Upper lobe of right lung (tissue), 1 donor: ENCODE measurements at places on chromosomes 3 and 15.

- DNase-seq: no peak
These were observed 77.4 kb downstream of the VPS8 start for GRCh38 chr3:184889312-184889904.

GRCh38 chr3:24505691-24506550, 11.3 kb upstream of the THRB start:
- no peak for DNase-seq

DNA sequence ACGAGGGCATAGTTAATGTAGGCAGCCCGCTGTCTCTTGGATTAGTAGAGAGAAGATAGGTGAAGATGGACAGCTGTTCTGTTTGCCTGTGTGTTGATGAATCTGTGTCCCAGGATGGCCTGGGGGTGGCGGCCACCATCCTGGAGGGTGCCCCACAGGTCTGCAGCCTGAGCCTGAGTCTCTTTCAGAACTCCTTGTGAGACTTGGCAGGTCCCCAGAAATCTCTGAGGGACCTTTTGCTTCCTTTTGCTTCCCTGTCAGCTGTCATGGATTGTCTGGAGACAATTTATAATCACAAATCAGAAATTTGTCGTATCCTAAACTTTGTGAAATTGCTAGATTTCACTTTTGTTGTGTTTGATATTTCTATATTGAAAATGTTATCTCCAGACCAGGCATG, 17.4 kb downstream of the FAN1 start:
- no peak for DNase-seq

DNA sequence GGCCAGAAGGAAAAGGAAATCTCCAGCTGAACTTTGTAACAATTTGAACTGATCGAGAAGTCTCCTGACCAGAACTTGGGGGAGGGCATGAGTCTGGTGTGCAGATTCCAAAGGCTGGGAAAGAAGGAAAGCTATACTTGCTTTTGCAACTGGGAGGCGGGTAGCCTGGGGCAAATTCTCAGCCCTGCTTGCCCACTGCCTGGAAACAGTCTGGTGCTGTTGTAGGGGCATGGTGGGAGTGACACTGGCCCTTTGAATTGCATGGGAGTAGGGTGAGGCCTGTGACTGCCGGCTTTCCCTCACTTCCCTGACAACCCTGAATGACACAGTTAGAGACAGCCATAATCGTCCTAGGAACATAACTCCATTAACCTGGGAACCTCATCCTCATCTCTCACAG, 114.0 kb upstream of the POU1F1 start:
- DNase-seq: no peak

GRCh38 chr3:156816091-156816793, 9.9 kb upstream of the LEKR1 start:
- peak; percentile 76 for DNase-seq

GRCh38 chr3:130582457-130583153, 65.6 kb downstream of the COL6A6 start:
- no peak for DNase-seq

- DNase-seq: no peak
These were observed 64.8 kb downstream of the BOC start for GRCh38 chr3:113275929-113276750.

DNA sequence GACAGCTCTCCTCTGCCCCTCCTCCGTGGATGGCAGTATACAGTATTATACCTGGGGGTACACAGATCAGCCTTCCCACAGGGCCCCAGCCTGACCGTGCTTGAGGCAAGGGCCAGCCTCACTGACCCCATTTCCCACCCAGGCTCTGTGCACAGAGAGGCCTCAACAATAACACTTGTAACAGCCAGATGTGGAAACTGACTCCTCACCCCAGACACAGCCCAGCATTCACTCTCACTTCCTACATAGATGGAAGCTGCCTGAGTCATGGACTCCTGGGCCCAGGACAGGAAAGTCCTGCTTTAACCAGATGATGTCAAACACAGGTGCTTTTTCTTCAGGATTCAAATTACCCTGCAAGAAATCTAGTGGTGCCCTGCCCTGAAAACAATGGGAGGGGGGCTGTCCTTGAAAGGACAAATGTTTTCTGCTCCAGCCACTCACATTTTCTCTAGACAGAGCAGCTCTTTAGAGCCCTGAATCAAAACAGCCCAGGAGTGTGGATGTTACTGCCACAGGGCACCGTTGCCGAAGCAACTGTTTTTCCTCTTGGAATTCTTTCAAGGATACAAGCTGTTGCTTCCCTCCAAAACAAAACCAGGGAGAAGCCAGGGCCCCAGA, 16.4 kb downstream of the CCDC12 start:
- DNase-seq: no peak

GRCh38 chr3:123584284-123584987, 417 bp downstream of the HACD2 start:
- no peak for DNase-seq

GRCh38 chr15:22949074-22949547, 31.1 kb downstream of the CYFIP1 start:
- no peak for DNase-seq

DNA sequence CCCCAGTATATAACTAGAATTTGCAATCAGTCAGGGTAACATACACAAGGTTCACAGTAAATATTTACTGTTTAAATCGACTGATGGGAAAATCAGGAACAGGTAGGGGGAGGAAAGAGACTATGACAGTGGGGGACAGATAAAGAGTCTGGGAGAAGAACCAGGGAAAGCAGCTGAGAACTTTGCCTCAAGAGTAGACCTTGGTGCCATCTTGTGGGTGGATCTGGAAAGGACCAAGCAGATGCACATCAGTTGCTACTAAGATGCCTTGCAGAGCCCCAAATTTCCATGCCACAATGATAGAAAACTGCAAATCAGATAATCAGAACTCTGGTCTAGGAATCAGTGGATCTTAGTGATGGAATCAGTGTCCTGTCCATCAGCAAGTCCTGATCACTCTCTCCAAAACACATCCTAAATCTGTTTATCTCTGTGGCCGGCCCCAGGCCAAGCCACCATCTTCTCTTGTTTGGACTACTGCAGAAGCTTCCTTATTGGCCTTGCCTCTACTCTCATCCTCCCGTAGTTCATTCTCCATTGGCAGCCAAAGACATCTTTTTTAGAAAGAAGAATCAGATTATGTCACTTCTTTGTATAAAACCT, 62.7 kb downstream of the PDE8A start:
- DNase-seq: no peak

- no peak for DNase-seq
These were observed 130.6 kb downstream of the IMPG2 start for GRCh38 chr3:101189796-101190195.

- DNase-seq: no peak
These were observed 58.0 kb downstream of the GPR160 start for GRCh38 chr3:170095771-170096170.

DNA sequence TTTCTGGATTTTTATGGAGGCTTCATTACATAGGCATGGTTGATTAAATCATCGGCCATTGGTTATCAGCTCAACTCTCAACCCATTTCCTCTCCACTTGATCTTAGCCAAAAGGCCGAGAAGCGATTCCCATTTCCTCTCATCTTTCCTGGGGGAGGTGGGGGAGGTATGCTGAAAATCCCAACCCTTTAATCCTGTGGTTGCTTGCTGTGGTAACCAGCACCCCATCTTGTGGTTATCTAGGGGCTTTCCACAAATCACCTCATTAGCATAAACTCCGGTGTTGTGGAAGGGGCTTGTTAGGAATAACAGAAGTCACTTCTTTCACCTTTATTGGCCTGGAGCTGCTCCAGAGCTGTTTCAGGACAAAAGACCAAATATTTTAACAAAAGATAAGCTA, 20.9 kb downstream of the PDE8A start:
- no peak for DNase-seq

DNA sequence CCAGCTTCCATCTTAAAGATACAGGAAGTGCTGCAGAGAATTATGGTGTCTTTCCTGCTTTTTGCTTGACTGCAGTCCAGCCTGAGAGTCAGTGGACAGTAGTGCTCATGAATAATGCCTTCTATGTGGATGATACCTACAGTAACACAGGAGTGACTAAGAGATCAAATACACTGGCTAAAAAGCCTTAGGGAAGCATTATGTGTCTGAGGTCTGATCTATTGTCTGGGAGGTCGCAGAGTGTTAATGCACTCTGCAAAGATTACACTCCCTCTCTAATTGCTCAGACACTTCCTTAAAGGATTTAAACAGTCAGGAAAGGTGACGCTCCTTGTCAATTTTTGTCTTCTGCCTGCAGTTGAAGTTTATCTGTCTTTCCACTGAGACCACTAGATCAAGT, 183.6 kb downstream of the MCTP2 start:
- no peak for DNase-seq

DNA sequence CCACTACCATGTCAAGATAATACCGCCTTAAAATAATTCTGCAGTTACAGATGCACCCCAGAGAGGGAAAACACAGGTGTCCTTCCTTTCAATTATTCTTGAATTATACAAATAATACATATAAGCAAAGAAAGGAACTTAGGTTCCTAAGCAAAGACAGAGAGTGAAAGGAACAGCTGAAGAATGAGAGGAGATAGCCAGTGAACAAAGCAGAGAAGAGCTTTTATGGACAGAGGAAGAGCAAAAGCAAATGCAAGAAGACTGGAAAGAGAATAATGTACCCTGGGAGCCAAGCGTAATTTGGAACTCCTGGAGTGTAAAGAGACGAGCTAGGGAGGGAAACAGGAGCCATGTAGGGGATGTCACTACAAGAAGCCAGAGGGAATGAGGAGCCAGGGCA, 21.7 kb downstream of the GPR176 start:
- no peak for DNase-seq

DNA sequence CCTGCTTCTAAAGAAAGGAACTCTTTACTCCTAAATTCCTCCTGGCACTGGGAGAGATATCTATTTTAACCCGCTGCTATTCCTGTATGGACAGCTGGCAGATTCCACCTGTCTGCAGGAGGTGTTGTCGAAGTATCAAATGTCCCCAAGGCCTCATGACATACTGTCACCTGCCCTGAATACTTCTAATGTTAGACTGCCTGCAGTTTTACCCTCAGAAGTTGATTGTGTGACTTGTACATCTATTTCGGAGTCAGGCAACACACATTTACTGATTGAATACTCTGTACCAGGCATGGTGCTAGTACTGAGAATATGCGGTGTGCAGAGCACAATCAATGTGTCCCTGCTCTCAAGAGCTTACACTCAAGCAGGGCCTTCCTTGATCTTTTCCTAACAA, 38.6 kb downstream of the PDZRN3 start:
- no peak for DNase-seq

- no peak for DNase-seq
These were observed 50.3 kb downstream of the FBLN2 start for GRCh38 chr3:13598926-13599886.

DNA sequence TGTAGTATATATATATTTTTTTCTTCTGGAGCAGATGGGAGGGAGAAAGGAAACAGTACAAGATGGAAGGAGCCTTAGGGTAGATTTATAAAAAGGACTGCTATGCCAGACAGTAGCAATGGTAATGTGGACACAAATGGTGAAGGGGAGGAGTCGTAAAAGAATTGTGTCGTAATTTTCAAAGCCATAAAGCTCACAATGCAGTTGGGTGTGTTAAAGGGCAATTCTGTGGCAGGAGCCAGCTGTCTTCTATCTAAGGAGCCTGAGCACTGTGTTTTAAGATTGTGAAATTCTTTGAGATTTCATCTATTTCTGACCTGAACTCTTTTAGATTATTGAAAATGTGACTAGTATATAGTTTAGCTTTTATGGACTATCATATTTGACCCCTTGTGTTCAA, 58.9 kb downstream of the CNOT10 start:
- no peak for DNase-seq

GRCh38 chr3:23964537-23965235, 19.6 kb downstream of the NR1D2 start:
- no peak for DNase-seq
